ENCODE measurements at places on chromosomes 3 and 15.

DNA sequence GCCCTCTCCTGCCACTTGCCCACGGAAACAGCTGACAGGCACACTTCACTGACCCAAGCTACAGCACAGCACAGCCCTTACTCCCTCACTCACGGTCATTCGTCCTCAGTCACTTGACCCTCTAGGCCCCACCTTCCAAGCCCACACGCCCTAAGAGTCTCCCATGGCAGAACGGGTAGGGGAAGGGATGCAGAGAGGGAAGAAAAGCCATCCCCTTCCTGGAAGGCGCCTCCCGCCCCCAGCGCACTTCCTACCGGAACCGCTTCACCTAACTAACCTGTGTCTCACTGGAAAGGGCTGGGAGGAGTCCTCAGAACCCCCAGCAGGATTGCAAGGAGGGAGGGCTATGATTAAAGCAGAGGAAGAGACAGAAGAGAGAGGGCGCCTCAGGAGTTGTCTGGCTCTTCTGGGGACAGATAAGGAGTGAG lies 22.9 kb downstream of the EPHB3 start:
- no peak for DNase-seq

DNA sequence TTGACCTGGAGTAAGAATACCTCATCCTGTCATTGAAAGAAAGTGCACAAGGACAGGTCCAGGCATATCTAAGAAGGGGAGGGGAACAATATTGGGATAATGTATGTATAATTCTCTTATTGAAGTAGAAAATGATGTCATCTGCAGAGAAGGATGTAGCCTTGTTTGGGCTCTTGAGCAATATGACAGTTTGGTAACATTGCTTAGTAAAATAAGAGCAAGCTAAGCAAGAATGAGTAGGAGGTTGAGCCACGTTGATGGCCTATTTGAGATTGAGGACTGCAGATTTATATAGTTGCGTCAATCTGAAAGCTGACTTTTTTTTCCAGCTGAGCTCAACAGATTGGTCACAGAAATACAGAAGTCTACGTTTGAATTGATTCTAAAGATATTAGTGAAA lies 145.2 kb downstream of the FILIP1L start:
- DNase-seq, result no peak

- DNase-seq, result no peak
Measured at GRCh38 chr3:69815970-69816369, 76.7 kb downstream of the MITF start.

- no peak for DNase-seq
Measured at GRCh38 chr15:85642693-85643066, 152.0 kb downstream of the KLHL25 start.

DNA sequence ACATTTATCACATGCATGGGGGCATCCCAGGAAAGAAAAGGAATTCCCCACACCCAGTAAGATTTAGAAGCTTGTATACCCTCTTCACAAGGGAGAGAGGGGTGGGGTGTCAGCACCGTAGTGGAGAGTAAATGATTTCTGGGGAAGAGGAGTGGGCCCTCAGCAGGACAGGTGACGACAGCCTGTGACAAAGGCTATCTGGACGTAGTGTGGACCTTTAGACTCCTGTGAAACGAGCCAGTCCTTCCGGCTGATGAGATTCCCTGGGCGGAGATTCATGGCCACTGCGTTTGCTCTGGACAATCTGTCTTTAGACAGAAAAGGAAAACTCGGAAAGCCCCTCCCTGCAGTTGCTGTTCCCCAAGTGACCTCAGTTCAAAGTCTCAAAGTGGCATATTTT lies 1.7 kb upstream of the FAM3D start:
- DNase-seq, result no peak

DNA sequence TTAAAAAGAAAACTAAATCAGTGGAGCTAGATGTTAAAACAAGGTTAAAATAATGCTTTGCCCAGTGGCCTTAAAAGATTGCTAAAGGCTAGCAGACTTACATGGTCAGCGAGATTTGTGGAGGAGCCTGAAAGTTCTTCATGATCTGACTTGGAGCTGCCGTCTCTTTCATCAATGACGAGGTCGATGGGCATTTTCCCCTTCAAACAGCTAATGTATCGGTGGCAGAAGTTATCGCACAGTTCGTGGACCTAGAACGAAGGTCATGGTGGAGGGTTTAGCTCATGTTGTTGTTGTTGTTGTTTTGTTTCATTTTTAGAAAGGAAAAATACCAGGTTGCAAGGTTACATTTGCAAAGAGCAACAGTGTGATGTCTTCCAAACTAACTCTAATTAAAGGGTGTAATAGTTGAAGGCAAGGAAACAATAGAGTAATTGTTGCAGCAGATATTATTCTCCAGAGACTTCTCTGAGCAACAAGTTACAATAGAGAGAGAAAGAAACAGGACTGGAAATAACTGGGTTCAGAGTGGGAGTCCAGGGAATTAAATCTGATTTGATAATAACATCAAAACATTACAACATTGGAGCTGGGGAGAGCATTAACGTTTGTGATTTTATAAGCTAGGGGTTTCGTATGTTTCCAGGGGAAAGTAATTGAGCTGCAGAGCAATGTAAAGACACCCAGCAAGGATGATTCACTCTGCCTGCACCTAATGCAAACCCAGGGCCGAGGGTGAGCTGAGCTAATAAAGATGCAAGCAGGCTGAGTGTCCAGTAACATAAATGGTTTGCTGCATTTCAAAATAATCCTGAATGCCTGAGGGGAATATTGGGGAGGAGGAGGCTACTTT lies 6.6 kb downstream of the MEIS2 start:
- no peak for DNase-seq

GRCh38 chr3:52331091-52331490 lies 15.0 kb downstream of the DNAH1 start:
- no peak for DNase-seq

- DNase-seq, result no peak
Measured at GRCh38 chr3:141405591-141405990, 37.3 kb downstream of the ZBTB38 start.

- peak; percentile 29 for DNase-seq
Measured at GRCh38 chr15:85615930-85616329, 178.8 kb downstream of the KLHL25 start.

- no peak for DNase-seq
Measured at GRCh38 chr15:35871282-35871681, 325.3 kb upstream of the DPH6 start.

DNA sequence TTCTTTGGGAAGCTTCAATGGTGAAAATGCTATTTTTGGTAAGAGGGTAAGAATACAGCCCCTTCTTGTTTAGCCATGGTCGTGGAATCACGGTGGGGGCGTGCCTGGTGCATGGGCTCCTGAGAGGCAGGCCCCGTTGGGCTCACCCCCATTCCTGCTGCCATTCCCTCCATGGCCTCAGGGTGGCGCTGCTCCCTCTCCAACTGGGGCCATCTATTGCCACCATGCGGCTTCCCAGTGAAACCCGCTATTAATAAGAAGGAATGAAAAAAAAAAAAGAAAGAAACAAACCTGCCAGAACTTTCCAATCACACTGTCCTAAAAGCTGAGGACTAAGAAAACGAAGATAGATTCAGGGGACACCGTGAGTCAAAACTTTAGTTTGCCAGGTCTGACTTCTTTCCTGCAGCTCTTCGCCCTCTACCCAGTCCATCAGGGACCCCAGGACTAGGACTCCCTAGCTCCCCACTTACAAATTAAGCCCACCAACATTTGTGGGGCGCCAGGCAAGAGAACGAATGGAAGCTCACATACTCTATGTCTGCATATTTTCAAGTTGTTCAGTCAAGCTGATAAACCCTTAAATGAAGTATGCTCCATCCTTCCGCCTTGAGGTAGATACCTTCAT lies 30.6 kb upstream of the ABHD2 start:
- DNase-seq, result peak; percentile 61

- DNase-seq, result no peak
Measured at GRCh38 chr3:149145356-149145755, 15.9 kb downstream of the HPS3 start.

- no peak for DNase-seq
Measured at GRCh38 chr3:150312018-150312657, 96.0 kb upstream of the TSC22D2 start.

- DNase-seq, result no peak
Measured at GRCh38 chr15:91135201-91136130, 35.4 kb downstream of the SV2B start.

DNA sequence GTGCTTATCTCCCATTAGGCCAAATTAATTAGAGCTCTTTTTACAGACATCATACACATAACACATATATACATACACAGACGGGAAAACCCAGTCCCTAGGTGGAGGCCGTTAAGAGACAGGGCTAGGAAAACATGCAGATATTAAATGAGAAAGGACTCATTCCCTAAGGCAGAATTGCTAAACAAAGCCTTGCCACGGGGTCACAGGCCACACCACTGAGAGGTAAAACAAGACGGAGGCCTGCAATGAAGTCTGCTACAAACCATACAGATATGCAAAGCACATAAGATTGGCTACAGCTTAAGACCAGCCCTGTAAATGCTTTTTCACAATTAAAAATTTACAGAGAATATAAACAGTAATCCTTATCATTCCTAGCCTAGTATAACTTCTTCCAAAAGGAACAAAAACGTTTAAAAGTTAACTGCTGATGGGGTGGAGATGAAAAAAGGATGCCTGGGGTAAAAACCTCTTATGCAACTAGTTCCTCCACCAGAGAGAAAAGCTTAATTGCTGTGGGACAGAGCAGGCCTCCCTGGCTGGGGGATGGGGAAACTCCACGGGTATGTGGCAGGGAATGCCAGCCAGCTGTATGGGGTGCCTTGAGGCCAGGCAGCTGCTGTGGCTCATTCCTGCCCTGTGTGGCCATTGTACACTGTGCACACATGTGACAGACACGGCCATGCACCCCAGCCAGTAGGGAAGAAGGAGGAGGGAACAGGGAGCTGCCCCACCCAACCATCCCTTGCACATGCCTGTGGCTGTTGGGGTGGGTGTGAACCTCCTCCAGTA lies 481.4 kb upstream of the LMCD1 start:
- peak; percentile 33 for DNase-seq

DNA sequence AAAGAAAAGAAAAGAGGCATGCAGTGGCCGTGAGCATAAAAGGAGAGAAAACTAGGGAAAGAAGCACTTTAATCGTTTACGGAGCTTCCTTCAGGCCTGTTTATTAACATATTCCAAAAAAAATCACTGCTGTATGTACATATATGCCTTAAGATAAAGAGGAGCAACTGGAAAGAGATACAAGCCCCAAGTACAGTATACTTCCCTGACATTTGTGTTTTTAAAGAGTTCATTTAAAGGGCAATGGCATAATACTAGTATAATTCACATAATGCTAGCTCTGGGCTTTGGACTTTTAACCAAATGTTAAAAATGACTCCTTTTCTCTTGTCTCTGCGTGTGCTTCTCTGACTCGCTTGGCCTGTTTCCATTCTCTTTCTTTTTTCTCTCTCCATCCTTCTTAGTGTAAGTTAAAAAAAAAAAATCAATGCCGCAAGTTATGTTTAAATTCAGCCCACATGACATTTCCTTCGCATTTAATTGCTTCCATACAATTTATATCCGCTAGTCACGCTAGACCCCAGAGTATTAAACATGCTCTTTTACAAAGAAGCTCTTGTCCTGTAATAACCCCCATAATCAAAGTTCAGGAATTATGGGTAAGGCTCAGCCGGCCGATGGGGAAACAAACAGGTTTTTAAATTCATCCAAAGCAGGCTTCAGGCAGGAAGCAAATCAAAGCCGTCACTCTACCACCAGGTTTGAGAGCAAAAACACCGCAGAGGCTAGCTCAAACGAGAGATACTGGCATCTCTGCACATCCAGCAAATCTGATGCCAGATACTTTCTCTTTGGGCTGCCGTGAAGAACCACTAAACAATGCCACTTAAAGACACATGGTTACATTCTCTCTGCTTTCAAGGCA lies 19.4 kb downstream of the WWTR1 start:
- peak; percentile 89 for DNase-seq

DNA sequence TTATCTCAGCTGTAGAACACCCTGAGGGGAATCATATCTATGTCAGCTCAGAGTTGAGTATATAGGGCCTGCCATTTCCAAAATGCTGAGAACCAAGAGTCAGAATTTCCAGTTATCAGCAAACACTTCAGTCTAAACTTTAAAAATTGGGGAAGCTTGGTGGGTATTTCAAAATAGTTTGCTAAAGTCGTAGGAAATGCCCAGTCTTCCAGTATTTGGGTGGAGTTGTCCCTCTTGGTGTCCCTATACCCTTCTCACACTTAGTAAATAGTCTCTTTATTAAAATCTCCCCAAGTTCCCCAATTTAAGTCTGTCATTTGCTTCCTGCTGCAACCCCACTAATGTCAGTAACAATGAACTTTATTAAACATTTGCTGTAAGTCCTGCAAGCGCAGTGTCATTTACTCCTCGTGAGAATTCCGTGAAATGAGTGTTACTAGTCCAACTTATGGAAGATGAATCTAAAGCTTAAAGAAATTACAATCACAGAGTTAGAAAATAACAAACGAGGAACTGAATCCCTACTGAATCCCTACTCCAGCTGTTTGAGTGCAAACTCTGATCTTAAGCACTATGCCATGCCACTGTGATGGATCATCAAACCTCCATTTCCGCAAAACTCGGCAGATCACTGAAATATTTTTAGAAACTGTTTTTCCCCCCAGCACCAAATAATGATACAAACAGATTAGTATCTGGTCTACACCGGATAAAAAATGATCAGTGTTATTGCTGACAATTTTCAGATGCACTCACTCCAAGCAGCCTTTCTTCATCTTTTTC lies 341.7 kb upstream of the PROK2 start:
- DNase-seq, result no peak

DNA sequence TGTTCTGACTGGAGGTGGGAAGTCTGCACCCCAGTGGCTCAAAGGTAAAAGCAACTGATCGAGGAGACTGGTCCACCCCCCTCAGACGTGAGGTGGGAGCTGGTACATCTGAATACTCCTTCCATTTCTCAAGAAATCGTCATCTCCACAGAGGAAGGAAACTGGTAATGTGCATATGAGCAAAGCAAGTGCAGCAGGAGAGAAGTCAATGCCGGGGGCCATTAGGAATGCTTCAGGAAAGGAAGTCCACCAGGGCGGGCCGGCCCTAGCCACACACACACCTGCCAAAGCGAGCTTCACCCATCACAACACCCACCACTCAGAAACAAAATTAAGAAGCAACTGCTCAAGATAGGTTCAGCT lies 8.5 kb downstream of the TBC1D2B start:
- DNase-seq, result no peak

DNA sequence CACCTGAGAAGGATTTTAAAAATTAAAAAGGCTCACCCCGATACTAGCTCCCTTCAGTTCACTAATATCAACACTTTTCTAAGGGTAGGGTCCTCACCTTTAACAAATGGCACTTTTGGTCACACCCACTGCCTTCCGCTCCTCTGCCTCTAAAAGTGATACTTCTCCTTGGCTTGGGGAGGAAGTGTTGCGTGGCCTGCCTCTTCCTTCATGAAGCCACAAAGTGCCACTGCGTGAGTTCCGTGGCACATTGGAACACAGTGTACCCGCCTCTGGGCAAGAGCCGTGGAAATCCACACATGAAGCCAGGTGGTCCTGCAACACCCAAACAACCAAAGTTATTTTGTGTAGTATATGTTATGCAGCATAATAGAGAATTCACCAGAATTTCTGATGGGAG lies 3.9 kb downstream of the B4GALT4 start:
- no peak for DNase-seq

GRCh38 chr3:143222505-143222904 lies 102.9 kb downstream of the CHST2 start:
- no peak for DNase-seq
